B cell (primary cell): ENCODE measurements at places on chromosomes 1 and 21. TPM values are rescaled to one million over a fixed set of nuclear protein-coding genes. Genes with fewer than 3 reads are reported as not detected.

DNA sequence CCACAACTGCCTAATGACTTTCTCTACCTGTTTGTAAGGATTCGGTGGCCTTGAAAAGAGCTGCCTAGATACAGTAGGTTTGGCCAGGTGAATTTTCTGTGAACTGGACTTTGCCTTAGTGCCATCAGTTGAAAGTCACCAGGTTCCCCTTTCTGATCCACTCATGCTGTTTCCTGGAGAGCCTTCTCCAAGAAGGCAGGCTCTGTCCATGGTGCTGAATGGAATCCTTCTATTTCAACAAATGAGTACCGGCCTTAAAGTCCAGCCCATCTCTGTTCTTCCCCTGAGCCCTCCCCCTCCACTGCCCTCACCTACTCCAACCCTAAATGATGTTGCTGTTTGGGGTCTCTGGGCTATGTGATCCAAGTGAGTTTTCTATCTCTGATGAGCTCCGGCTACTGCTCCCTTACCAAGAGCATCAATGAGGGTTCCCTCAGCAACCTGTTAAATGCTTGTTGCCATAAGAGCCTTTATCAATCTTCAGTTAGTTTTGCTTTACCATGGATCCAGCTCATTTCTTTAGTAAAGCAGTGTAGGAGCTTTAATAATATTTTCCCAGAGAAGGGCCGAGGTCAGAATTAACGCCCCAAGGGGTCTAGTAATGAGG, 500.4 kb downstream of the PTPRU start:
- H3K4me3 ChIP-seq: no peak overlapping the region
- DNase-seq: no peak
- H3K27ac ChIP-seq: no peak overlapping the region
- H3K4me1 ChIP-seq: no peaks in the 10 kb centered on the region
- H3K36me3 ChIP-seq: no peaks in the 10 kb centered on the region

GRCh38 chr1:200279810-200280411, 129.9 kb downstream of the ZNF281 start:
- H3K27me3 ChIP-seq: no peaks in the 10 kb centered on the region
- no peaks in the 10 kb centered on the region for H3K36me3 ChIP-seq
- peak; percentile 42 for DNase-seq
- no peak overlapping the region for H3K27ac ChIP-seq
- peaks cover 17% of the 10 kb centered on the region for H3K4me1 ChIP-seq

GRCh38 chr1:16010837-16011236, 6.8 kb downstream of the SRARP start:
- H3K4me1 ChIP-seq: peaks cover 46% of the 10 kb centered on the region
- H3K4me3 ChIP-seq: no peak overlapping the region
- H3K27ac ChIP-seq: no peak overlapping the region

DNA sequence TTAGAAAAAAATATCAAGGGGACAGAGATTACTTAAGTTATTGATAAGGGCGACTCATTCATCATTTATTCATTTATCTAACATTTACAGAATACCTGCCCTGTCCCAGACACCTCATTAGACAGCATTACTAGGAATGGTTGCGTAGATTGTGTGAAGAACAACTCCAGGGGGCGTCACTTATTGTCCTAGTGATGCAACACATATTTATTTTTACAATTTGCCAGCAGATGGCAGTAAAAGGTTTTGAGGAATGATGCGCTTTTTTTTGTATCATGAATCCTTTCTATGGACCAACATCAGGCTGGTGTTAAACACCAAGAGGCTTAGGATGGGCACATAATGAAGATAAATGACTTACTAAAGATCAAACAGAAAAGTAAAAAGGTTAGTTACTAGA, 5.5 kb downstream of the NCAM2 start:
- no peaks in the 10 kb centered on the region for H3K36me3 ChIP-seq
- peaks cover 5% of the 10 kb centered on the region for H3K4me1 ChIP-seq
- no peak overlapping the region for H3K4me3 ChIP-seq
- peaks cover 6% of the 10 kb centered on the region for H3K27me3 ChIP-seq

DNA sequence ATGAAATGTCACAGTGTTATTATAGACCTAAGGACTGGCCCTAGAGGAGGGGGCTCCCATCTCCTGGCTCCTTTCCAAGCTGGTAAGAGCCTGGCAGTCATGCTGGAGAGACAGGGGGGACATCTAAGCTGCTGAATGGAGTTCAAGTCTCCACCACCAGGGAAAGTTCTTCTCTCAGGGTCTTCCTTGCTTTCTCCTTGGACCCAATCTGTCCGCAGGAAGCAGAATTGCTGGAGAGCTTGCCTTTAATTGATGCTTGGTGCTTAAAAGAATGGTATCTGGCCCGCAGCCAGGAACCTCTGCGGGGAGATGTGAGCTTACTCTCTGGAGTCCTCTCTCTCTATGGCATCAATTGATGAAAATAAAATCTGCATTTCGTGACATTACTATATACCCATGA, 25.1 kb downstream of the IRF2BP2 start:
- no peaks in the 10 kb centered on the region for H3K36me3 ChIP-seq
- no peaks in the 10 kb centered on the region for H3K27me3 ChIP-seq
- no peak overlapping the region for H3K4me3 ChIP-seq
- DNase-seq: no peak
- no peak overlapping the region for H3K27ac ChIP-seq
- H3K4me1 ChIP-seq: no peaks in the 10 kb centered on the region

GRCh38 chr1:218705391-218705790, 360.3 kb downstream of the TGFB2 start:
- no peak overlapping the region for H3K27ac ChIP-seq
- H3K4me3 ChIP-seq: no peak overlapping the region
- no peaks in the 10 kb centered on the region for H3K27me3 ChIP-seq
- H3K4me1 ChIP-seq: no peaks in the 10 kb centered on the region
- no peak for DNase-seq

DNA sequence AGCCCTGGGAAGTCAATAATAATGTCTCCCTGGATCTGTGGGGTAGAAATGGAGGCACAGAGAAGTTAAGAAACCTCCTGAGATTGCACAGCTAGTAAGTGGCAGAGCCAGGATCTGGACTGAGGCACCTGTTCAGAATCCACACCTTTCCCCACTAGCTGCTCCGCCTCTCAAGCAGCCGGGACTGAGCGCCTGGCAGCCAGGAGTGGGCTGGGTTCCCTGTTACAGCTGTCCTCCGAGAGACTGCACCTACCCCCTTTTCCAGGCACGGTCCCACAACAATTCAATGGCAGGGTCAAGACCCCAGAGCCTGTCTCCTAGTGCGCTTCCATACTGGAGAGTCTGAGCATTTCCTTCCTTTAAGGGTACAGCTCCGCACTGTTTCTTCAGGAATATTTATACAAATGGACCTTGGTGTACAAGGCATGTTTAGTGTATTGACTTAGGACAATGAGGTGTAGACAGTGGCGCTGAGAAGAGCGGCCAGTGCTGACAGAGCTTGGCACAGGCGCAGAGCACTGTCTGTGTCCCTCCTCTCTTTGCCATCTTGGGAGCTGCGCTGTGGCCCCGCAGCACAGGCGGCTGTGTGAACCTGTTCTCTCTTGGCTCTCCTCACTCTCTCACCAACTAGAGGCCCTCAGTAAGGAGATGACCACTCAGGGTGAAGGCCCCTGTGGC, 24.4 kb downstream of the GRHL3 start:
- H3K27me3 ChIP-seq: no peaks in the 10 kb centered on the region
- H3K4me3 ChIP-seq: no peak overlapping the region
- no peak for DNase-seq
- no peak overlapping the region for H3K27ac ChIP-seq
- no peaks in the 10 kb centered on the region for H3K36me3 ChIP-seq

- H3K4me3 ChIP-seq: no peak overlapping the region
- no peaks in the 10 kb centered on the region for H3K27me3 ChIP-seq
- no peak for DNase-seq
- H3K36me3 ChIP-seq: peaks cover 18% of the 10 kb centered on the region
Measured at GRCh38 chr1:26857473-26858060, 5.4 kb upstream of the SFN start.

GRCh38 chr1:182263706-182264105, 127.9 kb downstream of the GLUL start:
- H3K27me3 ChIP-seq: no peaks in the 10 kb centered on the region
- H3K4me3 ChIP-seq: no peak overlapping the region
- H3K4me1 ChIP-seq: no peaks in the 10 kb centered on the region
- no peak overlapping the region for H3K27ac ChIP-seq

DNA sequence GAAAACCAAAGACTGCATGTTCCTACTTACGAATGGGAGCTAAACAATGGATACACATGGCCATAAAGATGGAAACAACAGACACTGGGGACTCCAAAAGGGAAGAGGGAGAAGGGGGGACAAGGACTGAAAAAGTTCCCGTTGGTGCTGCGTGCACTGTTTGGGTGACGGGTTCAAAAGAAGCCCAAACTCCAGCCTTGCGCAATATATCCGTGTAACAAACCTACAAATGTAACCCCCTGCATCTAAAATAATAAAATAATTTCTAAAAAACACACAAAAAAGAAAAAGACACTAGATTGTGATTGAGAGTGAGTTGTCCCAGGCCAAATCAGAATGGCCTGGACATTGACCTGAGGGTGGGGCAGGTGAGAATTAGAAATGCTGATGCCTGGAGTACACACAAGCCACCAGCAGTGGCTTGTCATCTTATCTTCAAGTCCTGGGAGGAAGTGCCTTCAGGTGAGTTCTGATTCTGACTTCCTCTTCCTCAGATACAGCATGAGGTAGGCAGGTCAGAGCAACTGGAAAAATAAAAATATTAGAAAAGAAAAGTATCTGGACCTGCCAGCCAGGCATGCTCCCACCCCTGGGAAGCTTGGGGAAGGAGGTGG, 54.7 kb downstream of the SPATA46 start:
- no peaks in the 10 kb centered on the region for H3K36me3 ChIP-seq
- no peaks in the 10 kb centered on the region for H3K27me3 ChIP-seq
- H3K4me3 ChIP-seq: no peak overlapping the region
- DNase-seq: no peak
- H3K27ac ChIP-seq: no peak overlapping the region

- H3K27me3 ChIP-seq: no peaks in the 10 kb centered on the region
- no peaks in the 10 kb centered on the region for H3K36me3 ChIP-seq
- peaks cover 24% of the 10 kb centered on the region for H3K4me1 ChIP-seq
- H3K27ac ChIP-seq: peak overlapping the region; percentile 49
Measured at GRCh38 chr1:156525071-156525501, 24.5 kb upstream of the MEF2D start.

Gene OR2L3
- 0.10 TPM in 1 of 2 replicates, not detected in the other for total RNA-seq

Gene TMEM81
- 6.2 and 6.8 TPM in 2 replicates for total RNA-seq

Gene LORICRIN
- total RNA-seq: 0.39 TPM in 1 of 2 replicates, not detected in the other
